ENCODE measurements at places on chromosomes 4 and X.

DNA sequence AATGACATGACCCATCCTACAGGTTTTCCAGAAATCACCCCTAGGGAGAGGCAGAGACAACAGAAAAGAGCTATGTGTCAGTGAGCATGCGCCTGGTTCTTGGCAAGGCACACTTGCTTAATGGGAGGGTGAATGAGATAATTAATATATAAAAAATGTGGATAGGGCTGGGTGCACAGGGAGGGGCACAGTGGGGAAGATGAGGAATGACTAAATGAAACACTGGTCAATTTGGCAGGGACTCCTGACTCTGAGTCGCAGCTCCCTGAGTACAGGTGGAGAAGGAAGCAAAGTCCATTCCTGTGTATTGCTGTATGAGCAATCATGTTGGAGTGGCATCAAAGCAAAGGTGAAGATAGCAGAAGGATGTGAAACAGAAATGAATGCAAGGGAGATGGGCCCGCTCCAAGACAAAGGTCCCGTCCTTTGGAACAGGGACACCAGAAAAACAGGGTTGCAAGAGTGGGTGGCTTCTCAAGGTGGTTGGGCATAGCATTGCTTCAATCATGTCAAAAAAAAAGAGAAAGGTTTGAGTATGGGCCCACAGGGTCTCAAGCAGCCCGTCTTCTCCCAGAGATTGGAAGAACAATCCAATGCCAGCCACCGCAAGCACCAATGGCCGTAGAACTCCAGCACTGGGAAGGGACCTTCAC is 278.4 kb upstream of the AGTR2 start:
- no peak for DNase-seq

GRCh38 chr4:13174001-13174400 is 310.1 kb downstream of the RAB28 start:
- no peak for DNase-seq

GRCh38 chr4:83174844-83175414 is 60.4 kb upstream of the PLAC8 start:
- DNase-seq: no peak

DNA sequence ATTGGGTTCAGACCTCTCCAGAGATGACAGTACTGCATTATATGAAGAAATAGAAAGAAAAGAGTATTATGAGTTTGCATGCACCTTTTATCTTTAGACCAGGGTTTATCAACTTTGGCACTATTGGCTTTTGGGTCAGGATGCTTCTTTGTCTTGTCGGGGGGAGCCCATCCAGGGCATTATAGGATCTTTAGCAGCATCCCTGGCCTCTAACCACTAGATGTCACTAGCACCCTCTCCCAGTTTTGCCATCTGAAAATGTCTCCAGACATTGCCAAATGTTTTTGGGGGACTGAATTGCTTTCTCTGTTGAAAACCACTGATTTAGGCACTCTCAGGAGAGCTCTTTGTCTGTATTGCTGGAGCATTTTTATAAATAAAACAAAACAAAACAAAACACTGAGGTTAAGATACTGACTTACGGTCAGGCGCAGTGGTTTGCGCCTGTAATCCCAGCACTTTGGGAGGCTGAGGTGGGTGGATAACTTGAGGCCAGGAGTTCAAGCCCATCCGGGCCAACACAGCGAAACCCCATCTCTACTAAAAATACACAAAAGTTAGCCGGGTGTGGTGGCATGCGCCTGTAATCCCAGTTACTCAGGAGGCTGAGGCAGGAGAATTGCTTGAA is 23.6 kb downstream of the CA5B start:
- peak; percentile 31 for DNase-seq

GRCh38 chr4:178142724-178143123 is 700.5 kb upstream of the AGA start:
- no peak for DNase-seq
